SK-MEL-5 (cell line): ENCODE measurements at places on chromosomes 7 and 10.

DNA sequence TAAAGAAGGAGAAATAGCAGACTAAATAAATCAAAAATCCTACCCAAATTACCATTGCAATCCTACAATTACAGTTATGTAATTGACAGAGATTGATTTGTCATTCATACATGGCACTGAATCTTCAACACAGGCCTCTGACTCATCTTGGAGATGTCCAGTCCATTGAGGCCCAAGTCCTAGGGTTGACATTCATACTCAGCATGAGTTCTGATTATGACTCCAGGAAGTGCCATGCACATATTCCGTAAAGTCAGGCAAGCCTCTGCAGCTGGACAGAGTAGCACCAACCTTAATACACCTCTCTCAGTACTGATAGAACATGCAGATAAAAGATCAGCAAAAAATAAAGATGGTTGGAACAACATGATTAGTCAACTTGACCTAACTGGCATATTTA, 353.7 kb upstream of the NFE2L3 start:
- DNase-seq, result no peak

GRCh38 chr10:133237588-133238465, at the start of gene VENTX:
Gene VENTX, plus strand, starts transcription at chr10:133237855. Its CDS starts 60 bp downstream, at chr10:133237915.
- DNase-seq, result no peak

DNA sequence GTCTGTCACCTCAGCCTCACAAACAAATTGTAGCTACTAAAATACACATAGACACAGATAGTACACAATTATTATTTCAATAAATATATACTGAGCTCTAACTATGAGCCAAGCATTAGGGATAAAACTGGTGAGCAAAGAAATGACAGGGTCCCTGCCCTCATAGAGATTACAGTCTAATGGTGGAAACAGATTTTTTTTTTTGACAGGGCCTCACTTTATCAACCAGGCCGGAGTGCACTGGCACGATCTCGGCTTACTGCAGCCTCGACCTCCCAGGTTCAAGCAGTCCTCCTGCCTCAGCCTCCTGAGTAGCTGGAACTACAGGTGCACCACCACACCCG, 695 bp upstream of the RBM28 start:
- DNase-seq, result no peak

DNA sequence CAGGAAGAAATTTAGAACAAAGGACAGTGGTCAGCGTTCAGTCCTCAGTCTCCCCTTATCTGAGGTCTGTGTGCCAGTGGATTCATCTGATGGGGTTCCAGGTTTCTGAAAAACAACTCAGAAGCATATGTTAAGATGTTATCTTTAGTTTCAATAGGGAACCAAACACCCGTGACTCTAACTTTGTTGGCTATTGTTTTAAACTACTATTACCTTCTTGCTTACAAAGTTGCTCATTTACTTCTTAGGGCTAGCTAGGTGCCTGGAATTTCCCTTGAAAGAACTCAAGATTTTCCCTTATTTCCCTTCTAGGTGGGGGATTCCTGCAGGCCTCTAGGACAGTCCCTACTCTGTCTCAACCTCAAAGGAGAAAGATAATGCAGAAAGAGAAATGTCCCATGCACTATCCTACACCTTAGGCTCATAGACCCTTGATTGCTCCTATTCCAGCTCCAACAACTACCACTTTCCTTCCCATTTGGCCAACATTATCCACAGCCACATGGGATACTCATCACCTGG, 192.5 kb upstream of the LYZL1 start:
- DNase-seq, result no peak

DNA sequence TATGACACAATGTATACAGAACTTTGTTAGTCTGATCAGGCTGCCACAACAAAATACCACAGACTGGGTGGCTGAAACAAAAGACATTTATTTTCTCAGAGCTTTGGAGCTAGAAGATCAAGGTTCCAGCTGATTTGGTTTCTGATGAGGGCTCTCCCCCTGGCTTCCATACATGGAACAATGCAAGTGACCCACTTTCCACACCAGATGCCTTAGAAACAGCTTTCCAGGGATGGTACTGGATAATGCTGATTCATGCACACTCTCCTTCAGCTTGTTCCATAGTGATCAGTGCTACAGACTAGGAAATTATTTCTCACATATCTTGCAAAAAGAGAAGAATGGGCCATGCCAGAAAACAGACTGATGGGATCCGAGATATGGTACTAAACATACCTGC, 1274.9 kb upstream of the SORCS1 start:
- no peak for DNase-seq

- no peak for DNase-seq
Measured at GRCh38 chr7:85226361-85227085, 39.7 kb upstream of the SEMA3D start.

DNA sequence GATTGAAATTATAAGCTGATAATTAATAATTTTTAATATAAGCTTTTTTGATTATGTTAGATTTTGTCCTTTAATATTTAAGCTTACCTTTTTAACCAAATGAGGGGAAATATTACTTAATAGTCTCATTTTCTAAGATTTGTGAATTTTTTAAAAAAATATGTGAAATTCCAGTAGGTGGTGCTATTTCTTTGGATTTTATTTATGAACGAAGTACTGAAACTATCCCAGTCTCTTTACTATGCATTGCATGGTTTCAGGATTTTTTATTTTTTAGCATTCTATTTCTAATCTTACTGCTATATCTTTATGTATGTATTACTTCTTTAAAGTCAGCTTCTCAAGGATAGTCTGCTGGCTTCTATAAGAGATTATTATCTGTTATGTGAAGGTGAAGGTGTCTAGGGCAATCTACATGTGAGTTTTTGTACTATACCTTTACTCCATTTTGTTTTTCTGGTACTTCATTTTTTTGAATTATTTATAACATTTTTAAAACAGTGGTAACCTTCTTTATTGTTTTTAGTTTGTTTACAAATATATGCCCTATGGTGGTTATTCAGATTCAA, 78.3 kb downstream of the ATRNL1 start:
- DNase-seq, result peak; percentile 28

GRCh38 chr10:59283456-59284091, 78.8 kb downstream of the FAM13C start:
- no peak for DNase-seq

- DNase-seq, result peak; percentile 83
Measured at GRCh38 chr7:78587443-78588044, 789.0 kb downstream of the PHTF2 start.

DNA sequence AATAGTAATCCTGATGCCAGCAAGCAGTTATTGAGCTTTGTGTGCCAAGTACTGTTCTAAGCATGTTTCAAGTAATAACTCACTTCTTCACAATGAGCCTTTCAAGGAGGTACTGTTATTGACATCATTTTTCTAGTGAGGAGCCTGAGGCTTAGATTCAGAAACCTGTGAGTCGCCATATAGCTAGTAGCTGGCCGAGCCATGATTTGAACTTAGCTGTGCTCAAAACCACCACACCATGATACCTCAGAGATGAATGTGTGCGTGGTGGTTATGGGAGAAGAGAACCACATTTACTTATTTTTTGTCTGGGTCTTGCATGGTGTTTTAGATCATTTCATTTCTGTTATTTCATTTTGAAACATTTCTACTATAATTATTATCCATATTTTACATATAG, 578.9 kb downstream of the AUTS2 start:
- DNase-seq, result no peak

- no peak for DNase-seq
Measured at GRCh38 chr10:53430127-53430891, 657.7 kb upstream of the MBL2 start.

- no peak for DNase-seq
Measured at GRCh38 chr10:103192089-103192450, 1.0 kb downstream of the NT5C2 start.
